ENCODE measurements at places on chromosomes 6 and 20.
A peak's percentile ranks its signal among the peaks of the same experiment; 100 is the strongest.

- DNase-seq = no peak
Observed at GRCh38 chr6:38507173-38507572, 132.6 kb downstream of the BTBD9 start.

- no peak for DNase-seq
Observed at GRCh38 chr6:42937548-42938427, 8.5 kb downstream of the CNPY3 start.

- DNase-seq = no peak
Observed at GRCh38 chr20:3121271-3121911, 36.9 kb upstream of the AVP start.

DNA sequence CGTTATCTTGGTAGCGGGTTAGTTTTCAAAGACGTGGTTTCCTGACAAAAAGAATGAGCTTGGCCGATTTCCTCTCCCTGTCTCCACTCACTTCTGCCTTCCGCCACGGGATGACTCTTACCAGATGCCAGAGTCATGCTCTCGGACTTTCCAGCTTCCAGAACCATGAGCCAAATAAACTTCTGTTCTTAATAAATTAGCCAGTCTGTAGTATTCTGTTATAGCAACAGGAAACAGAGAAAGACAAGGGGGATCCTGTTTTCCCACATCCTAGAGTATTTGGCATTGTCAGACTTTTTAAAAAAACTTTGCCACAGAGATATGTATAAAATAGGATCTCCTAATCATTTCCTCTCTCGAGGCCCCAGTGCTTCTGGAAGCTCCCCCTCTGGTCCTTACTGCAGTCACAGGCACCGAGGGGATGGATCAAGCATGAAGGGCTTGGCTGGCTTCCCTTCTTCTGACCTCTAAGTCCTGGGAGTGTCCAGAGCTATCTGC is 84.9 kb upstream of the NAA20 start:
- peak; percentile 76 for DNase-seq

DNA sequence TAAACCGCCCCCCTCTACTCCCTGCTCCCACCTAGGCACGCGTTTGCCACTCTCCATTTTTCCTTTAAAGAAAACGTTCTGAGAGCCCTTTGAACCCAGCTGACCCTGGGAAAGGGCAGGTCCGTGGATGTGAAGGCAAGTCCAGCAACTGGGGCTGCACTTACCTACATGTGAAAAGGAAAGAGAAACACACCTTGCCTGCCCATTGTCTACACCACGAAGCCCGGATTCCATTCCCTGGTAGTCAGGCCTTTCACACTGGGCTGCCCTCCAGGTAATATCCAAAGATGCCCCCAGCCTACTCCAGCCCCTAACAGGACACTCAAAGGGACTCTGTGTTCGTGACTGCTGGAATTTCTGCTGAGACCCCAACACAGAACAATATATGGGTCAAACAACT is 94.4 kb downstream of the CD83 start:
- no peak for DNase-seq

- no peak for DNase-seq
Observed at GRCh38 chr20:43976547-43976946, 61.9 kb downstream of the TOX2 start.

- no peak for DNase-seq
Observed at GRCh38 chr20:62887860-62888239, 26.2 kb upstream of the TCFL5 start.

DNA sequence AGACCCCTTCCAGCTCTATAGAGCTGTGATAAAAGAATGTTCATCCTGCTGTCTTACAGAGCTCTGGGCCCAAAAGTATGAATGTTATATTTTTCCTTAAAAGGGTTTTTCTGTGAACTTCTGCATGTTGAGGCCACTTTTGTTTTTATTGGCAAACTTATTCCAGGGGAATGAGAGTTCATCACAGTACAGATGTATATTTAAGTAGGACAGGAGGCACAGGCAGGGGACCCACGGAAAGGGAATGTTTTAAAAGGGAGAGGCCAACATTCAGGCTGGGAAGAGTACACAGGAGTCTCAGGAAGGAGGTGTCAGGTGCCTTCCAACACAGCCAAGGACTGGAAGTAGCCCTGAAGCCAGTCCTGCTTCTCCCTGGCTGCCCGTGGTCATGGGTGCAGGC is 148.4 kb downstream of the EYA2 start:
- peak; percentile 60 for DNase-seq

DNA sequence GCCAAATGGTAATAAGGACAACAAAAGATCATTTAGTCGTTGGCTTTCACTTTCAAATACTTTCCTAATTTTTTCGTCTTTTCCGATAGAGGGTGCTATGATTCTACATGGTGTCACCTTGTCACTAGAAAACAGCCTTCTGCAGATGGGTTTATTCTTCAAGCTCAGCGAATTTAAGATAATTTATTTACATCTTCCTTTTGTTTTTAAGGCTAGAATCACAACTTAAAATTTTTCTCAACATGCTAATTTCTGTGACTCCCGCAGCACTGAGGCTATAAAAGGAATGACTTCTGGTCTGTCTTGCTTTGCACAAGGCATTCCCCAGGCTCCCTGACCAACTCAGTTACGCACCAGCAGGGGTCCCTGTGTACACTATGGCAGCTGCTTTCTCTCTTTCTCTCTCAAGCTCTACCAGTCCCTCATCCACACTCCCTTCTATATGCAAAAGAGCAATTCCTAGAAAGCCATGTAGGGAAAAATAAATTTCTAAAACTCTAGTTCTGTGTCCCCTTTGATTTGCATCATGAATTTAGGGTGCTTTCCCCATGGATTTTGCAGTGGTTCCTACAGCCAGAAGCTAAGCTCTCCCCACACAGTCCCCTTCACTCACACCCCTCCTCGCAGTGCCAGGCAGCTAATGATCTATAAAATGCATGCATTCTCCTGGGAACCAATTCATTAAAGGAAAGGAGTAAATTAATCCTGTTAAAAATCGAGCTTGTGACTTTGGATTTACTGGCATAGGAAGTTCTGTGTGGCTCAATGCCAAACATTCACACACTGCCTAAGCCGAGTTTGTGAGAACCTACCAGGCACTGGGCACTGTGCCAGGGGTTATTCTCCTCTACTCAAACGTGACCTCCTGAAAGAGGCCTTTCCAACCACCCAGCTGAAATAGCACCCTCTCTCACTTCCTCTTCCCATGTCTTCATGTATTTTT is 74.5 kb downstream of the DCDC2 start:
- DNase-seq = peak; percentile 85

- peak; percentile 74 for DNase-seq
Observed at GRCh38 chr6:16334671-16335070, 96.3 kb downstream of the GMPR start.

DNA sequence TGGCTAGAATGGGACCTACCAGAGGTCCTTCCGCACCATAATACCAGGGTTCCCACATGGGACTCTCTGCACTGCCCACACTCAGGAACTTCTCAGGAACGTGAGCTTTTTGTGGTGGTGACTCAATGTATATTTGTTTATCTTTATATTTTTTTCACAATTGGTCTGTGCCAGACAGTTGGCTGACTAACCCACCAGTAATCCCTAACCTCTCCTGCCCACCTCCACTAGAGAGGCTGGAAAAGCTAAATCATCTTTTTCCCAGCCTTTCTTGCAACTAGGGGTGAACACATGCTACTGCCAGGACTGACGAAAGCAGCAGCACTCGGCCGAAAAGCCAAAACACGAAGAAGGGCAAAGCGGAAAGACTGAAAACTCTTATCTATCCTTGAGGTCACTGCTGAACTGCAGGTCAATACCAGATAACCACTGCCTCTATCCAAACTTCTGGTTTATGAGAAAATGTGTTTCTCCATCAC is 112.9 kb downstream of the TRERF1 start:
- peak; percentile 98 for DNase-seq

- no peak for DNase-seq
Observed at GRCh38 chr20:8205996-8206395, 73.9 kb downstream of the PLCB1 start.

- peak; percentile 6 for DNase-seq
Observed at GRCh38 chr20:57498425-57499400, 26.2 kb downstream of the CTCFL start.

- DNase-seq = peak; percentile 81
Observed at GRCh38 chr6:131015630-131016263, 47.3 kb downstream of the EPB41L2 start.

GRCh38 chr6:2810092-2810671 is 31.5 kb downstream of the SERPINB1 start:
- DNase-seq = no peak

- peak; percentile 68 for DNase-seq
Observed at GRCh38 chr20:47205577-47206123, 150.8 kb downstream of the ZMYND8 start.

DNA sequence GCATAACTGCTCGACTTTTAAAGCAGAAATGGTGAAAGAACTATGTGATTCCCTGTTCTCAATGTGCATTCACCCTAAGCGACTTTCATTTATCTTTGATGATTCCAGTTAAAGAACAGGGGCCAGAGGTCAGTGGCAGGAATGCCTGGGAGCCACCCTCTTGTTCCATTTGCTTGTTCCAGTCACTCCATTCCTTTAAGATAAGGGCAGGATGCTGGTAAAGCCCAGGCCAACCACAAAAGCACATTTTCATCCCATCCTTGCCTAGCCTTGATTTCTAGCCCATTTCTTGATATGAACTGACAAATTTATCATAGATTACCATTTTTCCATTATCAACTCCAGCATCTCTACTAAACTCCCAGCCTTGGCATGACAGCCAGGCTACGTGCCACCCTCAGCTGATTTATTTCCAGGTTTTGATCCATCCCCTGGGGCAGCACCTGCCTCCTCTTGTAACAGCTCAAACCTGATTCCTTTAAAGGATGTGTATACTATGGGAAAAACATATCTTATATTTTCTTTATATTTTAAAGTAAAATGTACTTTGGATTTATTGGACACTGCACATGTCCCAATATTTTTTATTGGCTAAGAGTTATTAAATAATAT is 19.2 kb downstream of the HMGN3 start:
- DNase-seq = no peak

GRCh38 chr6:42693725-42694323 is 28.6 kb downstream of the PRPH2 start:
- no peak for DNase-seq

DNA sequence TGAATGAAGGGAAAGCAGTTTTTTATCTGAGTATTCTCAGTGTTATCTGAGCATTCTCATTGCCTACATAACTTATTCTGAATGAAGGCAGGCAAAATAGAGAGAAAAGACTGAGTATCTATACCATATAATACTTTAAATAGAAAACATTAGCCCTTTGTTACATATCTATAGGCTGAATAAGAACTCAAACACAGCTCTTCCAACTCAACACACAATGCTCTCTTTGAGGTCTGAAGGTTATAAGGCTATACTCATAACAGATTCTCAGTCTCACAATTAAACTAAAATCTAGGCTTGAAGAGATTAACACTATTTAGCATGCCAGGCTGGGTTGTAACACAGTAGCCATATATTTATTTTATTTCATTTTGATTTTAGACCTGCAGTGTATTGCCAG is 56.9 kb downstream of the EYS start:
- no peak for DNase-seq

- no peak for DNase-seq
Observed at GRCh38 chr6:29793036-29793356, 34.6 kb upstream of the HLA-G start.

- no peak for DNase-seq
Observed at GRCh38 chr6:162200041-162200440, 527.5 kb downstream of the PRKN start.

DNA sequence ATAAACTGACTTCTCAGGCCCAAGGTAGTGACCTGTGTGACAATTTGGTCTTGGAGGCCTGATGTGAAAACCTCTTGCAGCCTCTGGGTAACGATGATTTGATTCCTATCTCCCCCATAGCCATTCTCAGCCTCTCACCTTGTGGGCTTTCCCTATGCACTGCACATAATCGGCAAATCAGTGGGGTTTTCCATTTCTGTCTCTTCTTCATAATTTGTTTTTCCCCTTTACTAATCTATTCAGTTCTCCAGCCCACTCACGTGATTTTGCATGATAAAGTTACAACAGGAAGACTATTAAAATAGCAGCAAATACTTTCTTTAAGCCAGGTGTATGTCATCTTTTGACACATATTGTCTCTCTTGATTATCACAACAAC is 893.7 kb downstream of the TFAP2A start:
- DNase-seq = no peak

DNA sequence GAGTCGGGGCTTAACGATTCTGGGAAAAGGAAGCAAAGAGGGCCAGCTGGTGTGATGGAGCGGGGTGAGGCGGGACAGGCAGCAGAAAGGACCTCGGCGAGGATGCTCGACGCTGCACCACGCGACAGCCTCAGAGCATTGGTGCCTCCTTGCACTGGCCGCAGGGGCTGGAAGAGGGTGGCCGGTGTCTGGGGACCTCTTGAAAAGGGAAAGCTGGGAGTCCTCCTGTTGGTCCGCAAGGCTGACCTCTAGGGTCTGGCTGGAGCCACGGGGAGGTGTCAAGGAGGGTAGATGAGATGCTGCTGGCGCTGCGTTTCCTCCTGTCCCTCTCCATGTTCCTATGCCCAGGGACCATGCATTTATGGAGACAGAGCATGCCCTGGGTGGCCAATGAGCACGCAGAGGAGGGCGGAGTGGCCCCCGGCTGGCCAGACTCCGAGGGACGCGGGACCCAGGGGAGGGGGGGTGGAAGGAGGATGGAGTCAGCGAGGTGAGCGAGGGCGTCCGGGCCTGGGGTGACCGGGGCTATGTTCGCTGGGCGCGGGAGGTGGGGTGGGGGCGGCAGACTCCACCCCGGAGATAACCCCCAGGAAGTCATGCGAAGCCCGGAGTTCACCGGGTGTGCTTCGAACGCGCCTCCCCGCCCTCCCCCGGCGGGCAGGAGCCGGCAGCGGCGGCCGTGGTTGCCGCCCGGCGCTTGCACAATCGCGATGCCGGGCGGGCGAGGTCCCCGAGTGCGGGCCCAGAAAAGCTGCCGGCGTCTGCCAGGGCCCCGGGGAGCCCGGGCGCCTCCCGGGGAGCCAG is at the start of gene CYP24A1:
Gene CYP24A1, minus strand, starts transcription at position 334 of the 804 bp plus-strand sequence. CDS start 407 bp downstream, outside the sequence.
- no peak for DNase-seq

DNA sequence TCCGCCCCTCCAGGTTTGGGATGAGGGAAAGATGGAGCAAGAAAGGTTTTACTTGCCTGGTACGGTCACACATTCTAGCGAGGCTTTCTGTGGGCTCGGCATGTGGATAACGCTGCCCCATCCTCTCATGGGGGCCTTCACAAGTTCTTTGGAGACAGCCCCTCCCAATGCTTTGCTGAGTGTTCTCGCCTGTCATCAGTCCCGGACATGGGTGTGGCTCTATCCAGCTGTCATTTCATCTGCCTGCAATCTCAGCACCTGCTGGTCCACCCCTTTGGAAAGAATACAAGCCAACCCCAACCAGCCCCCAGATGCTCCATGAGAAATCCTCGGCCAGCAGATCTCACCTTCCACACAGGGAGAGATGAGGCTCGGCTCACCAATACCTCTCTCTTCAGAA is 30.3 kb upstream of the MDGA1 start:
- DNase-seq = no peak

GRCh38 chr6:20211941-20212391 is 303 bp downstream of the MBOAT1 start:
- no peak for DNase-seq

DNA sequence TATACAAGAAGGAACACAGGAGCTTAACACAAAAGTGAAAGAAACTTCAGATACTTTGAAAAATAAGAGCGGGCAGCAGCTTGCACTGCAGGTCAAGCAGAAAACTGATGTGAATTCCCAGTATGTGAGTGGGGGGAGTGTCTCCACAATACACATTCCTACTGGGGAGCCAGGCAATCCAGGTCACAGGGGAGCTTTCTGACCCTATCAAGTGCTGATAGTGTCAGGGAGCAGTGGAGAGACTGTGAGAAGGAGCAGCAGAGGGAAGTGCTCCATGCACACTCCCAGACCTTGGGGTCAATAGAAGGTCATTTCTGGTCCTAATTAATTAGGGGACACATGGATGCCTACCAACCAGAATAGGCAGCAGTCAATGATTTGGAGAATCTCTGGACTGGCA is 59.4 kb downstream of the PDSS2 start:
- no peak for DNase-seq

All from astrocyte of the spinal cord (primary cell).